ENCODE measurements at places on chromosomes 3 and 15.

- no peak for DNase-seq
These were observed 2.1 kb upstream of the ITGA11 start for GRCh38 chr15:68434021-68434420.

GRCh38 chr3:138681463-138682220 is 73.1 kb downstream of the FAIM start:
- no peak for DNase-seq

- DNase-seq, result no peak
These were observed 23.3 kb upstream of the HEG1 start for GRCh38 chr3:125078951-125079674.

DNA sequence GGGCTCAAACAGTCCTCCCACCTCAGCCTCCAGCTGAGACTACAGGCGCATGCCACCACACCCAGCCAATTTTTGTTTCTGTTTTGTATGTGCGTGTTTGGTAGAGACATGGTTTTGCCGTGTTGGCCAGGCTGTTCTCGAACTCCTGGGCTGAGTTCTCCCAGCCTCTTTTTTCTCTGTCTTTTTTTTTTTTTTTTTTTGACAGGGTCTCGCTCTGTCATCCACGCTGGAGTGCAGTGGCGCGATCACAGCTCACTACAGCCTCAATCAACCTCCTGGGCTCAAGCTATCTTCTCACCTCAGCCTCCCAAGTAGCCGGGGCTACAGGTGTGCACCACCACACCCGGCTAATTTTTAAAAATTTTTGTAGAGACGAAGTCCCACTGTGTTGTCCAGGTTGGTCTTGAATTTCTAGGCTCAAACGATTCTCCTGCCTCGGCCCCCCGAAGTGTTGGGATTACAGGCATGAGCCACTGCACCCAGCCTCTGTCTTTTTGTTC is 867 bp upstream of the DCAF1 start:
- DNase-seq, result no peak

DNA sequence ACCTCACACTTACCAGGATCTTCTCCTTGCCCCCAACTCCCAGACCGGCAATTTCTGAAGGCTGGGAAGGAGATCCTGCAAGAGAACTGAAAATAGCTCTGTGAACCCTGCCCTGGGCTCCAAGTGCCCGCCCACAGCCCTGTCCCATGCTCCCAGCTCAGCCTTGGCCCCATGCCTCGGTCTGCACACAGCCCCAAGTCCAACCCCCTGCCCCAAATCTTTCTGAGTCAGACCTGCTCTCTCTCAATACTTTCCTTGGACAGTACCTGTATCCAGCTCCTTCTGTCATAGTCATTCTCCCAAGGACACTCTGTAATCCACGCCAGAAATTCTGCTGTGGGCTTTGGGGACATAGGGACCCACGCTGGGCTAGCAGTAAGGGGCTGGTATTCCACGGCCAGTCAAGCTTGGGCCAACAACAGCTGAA is 6.3 kb upstream of the SMAD3 start:
- no peak for DNase-seq

DNA sequence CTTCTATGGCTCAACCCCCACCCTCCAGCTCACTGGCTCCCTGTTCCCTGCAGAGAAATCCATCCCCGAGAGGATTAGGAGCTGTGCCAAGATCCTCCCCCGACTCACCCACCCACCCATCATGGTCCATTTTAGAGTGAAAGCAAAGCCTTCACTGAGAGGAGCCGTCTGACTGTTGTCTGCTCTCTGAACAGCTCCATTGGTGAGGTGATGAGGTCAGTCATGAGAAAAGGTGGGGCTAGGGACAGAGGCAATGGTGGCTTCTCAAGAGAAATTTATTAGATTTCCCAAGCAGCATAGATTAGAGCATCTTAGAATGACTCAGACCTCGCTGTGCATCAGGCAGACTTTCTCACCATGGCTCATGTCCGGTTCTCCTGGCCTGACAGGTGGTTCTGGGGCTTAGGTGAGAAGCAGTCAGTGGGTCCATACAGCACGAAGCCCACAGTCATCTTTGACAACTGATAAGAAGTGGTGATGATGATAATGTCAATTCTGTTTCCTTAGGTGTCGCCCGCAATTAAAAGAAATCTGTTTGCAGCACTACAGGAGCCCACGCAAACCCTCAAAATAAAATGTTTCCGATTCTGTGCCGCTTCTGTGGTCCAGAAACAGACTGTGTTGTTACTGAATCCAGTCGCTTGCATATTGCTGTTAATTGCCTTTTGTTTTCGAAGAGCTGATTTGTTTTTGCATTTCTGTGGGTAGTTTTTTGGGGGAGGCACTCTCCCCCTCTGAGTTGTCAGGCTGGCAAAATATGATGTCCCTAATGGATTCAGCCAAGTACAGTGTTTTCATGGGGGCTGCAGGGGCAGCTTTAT is 24.8 kb upstream of the RHO start:
- DNase-seq, result no peak

GRCh38 chr3:34882764-34883163 is 756.6 kb upstream of the ARPP21 start:
- no peak for DNase-seq

GRCh38 chr3:160601288-160601687 is 35.9 kb upstream of the KPNA4 start:
- DNase-seq, result no peak

- no peak for DNase-seq
These were observed 210.0 kb upstream of the NDN start for GRCh38 chr15:23897091-23897490.

DNA sequence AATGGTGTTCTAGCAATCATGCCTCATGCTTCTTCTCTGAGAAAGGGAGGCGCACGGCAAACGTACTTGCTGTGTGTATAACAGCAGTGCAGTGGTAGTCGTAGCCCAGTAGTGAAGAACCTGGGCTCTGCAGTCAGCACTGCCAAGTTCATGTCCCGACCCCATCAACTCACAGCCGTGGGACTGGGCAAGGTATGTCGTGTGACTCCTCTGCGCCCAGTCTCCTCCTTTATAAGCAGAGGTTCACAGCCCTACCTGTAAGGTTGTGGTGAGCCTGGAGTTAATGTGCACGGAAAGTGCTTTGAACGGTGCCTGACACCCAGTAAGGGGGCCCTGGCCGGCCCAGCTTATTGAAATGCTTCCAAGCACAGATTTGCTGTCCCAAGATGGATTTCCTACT is 26.6 kb downstream of the EHD4 start:
- DNase-seq, result no peak

DNA sequence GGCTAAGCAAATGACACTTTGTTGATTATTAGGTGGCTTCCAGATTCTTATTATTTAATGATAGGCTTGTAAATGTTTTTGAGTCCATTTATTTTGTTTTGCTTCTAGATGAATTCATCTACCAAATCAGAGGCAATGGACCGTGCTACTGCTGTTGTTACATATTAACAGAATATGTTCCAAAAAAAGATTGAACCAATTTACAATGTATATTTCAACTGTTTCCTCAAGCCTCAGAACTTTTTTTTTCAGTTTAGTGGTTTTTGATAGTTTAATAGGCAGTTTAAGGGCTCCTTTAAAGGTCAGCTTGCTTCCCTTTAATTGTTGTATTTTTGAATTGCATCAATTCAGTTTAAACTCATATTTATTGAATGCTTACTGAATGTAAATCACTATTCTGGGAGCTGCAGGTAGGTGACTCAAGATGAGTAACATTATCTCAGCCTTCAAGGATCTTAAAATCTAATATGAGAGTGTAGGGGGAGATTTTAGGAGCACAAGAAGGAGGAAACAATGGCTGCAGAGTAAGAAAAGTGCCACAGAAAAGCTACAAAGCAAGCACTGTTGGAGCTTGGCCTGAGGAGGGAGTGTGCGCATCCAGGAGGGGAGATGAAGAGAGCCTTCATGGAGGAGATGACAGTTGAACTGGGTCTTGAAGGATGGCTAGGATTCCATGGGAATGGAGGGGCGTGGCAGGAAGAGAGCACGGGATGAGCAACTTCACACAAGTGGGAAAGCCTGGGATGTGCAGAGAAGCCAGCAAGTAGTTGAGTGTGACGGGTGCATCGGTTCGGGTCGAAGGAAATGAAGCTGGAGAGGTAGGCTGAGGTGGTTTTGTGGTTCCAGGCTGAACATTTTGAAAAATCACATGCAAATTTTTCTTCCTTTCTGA is 14.7 kb downstream of the MAP2K1 start:
- no peak for DNase-seq

DNA sequence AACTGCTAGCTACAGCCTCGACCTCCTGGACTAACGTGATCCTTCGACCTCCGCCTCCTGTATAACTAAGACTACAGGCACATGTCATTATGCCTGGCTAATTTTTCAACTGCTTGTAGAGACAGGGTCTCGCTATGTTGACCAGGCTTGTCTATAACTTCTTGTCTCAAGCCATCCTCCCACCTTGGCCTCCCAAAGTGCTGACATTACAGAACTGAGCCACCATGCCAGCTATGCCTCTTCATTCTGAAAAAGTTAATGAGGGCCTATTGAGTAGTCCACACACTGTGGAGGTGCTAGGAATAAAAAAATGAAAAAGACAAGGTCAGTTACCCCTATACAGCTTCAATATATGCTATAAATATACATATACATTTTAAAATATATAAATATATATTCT is 18.3 kb upstream of the EPHA6 start:
- DNase-seq, result no peak

DNA sequence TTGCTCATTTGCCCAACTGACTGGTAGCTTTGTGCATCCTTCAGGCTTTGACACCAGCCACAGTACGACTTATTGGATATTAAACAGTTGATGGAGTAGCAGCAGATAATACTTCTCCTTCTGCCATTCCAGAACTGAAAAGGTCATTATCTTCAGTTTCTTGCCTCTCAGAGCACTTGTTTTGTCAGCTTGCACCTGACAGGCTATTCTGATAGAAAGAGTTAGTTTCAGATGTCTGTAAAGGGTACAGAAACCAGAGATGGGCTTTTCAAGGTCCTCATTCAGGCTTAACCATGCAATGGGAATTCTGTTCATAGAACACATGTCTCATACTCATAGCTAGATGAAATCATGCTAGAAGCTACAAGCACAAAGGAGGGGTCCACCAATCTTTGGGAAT is 367.2 kb downstream of the OTOL1 start:
- no peak for DNase-seq

- DNase-seq, result no peak
These were observed 448.6 kb upstream of the CBLB start for GRCh38 chr3:106317141-106318055.

GRCh38 chr3:55704521-55704920 is 217.4 kb upstream of the WNT5A start:
- DNase-seq, result no peak

- DNase-seq, result no peak
These were observed 16.1 kb downstream of the ATP10A start for GRCh38 chr15:25847051-25847450.

DNA sequence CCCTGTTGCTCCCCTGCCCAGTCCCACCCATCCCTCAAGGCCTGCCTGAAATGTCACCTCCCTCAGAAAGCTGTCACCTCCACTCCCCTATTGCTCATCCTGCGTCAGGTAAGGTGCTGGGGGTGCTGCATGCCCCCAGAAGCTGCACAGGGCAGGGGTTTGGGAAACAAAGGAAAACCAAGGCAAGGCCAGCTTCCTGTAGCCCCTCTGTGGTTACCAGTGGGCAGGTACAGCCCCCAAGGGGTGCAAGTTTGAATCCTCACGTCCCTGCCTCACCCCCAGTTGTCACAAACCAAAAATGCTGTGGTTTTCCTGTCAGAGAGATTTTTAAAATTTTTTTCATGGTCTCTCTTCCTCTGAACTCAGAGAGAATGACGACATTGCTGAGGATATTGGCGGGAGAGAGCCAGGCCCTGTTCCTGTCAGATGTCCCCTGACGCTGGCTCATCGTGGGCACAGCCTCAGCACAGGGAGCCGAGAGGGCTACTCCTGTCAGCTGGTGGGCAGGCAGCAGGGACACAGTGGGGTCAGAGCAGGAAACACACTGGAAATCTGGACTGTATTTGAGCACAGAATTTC is 27.0 kb downstream of the PSTPIP1 start:
- peak; percentile 29 for DNase-seq

DNA sequence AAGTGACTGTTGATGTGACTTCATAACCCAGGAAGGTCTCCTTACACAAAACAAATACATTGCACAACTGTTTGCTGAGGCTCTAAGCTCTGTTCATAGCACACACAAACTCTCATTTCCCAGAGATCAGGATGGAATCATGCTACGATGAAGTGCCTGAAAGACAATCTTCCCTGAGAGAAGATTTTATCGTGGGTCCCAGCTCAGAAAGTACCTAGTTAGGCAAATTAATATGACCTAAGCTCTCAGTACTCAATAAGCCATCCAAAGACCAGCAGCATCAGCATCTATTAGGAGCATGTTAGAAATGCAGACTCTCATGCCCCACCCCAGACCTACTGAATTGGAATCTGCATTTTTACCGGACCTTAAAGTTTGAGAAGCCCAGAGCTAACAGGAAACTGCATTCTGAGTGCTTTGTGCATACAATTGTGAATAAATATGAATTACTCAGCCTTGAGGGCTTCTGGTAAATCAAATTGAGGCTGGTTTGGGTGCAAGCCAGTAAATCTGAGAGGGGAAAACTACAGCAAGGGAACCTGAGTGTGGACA is 161.5 kb upstream of the C2CD4B start:
- DNase-seq, result no peak

DNA sequence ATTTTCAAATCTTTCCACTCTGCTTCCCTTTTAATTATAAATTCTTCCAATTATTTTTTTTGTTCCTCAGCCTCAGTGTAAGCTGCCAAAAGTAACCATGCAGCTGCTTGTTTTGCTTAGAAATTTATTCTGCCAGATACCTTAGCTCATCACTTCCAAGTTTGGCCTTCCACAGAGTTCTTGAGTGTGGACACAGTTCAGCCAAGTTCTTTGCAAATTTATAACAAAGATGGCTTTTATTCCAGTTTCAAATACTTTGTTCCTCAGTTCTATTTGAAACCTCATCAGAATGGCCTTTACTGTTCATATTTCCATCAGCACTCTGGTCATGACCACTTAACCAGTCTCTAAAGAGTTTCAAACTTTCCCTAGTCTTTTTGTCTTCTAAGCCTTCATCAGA is 10.3 kb downstream of the RTP1 start:
- no peak for DNase-seq

- DNase-seq, result no peak
These were observed 39.8 kb downstream of the CADM2 start for GRCh38 chr3:84998545-84998944.

DNA sequence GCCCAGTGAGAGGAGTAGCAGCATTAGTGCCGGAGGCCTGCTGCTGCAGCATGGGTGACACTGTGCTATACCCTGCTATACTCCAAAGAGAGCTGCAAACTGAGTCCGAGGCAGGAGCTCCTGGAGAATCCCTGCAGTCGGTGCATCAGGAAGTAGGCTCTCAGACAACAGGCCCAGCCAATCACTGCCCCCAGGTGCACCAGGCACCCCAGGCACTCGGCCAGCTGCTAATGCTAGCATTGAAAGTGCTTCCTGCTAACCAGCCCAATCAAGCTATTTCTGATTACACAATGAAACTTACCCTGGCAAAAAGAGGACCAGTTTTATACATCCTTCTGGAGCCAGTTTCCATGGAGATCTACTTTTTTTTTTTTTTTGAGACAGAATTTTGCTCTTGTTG is 45.6 kb upstream of the IREB2 start:
- DNase-seq, result no peak

Data from GM04503 (cell line).